ENCODE measurements at places on chromosomes 7 and 10.

GRCh38 chr7:73870041-73870492 is 9.1 kb downstream of the TMEM270 start:
- no peak for DNase-seq

DNA sequence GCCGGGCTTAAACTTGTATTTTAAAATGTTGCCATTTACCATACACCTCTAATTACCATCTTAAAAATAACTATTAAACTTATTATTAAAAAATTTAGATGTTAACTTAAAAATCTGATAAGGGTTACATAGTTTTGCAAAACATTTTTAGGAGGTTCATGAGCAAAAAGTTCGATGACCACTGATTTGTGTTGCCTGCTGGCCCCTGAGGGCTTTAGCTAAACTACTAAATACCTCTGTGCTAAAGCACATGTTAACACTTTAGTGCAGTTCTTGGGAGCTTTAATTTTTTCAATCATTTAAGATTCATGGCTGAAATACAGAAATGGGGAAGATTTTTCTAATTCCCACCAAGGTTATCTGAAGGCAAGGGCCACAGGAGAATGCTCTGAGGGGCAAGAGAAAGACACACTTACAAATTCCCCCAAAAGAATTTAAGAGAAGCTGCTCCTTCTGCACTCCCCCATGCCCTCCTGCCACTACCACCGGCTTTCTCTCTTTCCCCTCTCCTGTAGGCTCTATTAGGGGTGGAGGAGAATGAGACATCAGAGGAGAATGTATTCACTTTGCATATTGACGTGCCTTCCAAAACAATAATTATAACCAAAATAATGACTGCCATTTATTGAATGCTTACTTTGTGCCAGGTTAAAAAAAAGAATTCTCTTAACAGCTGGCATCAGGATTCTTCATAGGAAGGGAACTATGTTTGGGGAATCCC is 106.2 kb downstream of the RTKN2 start:
- no peak for DNase-seq

GRCh38 chr7:266851-267840 is 22.8 kb upstream of the FOXL3 start:
- peak; percentile 3 for DNase-seq

GRCh38 chr10:17643339-17643754 is 604 bp upstream of the STAM start:
- no peak for DNase-seq

GRCh38 chr7:20574784-20575720 is 40.4 kb upstream of the ABCB5 start:
- DNase-seq, result peak; percentile 86
